T follicular helper cell (primary cell): ENCODE measurements at places on chromosomes 2 and 18.

DNA sequence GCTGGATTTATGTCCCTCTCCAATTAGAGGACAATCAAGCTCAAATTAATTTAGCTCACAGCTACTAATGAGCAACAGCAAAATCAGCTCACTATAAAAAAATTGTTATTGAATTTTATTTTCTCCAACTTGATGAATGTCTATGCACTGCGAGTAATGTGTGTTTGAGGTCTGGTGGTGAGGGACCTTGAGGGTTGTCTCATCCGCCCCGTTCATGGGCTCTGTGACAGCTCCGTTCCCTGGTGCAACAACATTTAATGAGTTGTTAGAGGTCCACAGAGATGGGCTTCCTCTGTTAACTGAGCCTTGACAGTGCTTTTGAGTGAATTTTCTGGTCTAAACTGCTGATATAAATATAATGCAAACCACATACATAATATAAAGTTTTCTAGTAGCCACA is 101.7 kb downstream of the GPR39 start:
- DNase-seq, result no peak

DNA sequence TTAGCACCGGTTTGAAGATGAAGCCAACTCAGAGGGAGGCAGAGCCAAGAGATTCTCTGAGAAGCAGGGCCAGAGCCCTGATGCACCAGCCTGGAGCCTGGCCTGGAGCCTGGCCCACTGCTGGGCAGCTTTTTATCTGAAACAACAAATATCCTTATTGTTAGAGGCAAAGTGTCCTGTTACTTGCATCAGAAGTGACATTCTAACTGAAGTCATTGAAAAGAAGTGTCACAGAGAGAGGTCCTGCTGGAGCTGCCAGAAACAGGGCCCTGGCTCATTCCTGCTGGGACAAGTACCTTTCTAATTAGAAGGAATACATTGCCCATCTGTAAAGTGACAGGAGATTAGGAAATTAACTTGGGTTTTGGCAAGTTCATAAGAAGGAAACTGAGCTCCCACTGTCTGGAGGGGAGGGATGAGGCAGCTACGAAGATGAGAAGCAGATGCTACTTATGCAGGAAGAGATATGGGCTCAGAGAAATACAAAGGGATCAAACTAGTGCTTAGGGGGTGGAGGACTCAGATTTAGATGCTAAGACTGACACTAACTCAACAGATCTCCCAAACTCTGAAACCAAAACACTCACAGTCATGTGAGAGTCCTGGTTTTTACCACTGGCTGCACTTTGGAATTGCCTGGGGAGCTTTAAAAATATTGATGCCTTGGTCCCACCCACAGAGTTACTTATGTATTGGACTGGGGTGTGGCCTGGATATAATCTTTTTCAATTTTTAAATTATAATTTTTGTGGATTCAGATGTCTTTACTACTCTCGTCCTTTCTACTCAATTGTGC is 11.0 kb upstream of the HK2 start:
- DNase-seq, result no peak

DNA sequence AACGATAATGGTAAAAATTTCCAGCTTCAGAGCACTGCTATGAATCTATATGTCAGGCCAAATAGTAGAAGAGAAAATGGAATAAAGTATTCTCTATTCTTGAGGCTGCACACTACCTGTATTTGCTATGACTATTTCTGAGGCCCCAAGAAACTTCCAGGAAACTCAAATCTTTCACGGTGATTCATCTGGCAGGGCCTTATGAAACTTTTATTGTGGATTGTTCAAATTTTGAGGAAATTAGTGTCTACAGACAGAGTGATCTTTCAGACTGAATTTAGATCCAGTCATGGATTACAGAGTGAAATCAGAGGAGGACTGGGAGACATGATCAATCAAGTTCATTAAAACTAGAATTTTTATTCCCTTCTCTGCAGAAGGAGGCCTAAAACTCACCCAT is 4.1 kb upstream of the VSNL1 start:
- no peak for DNase-seq

GRCh38 chr2:154762638-154763037 is 64.1 kb downstream of the KCNJ3 start:
- DNase-seq, result no peak

DNA sequence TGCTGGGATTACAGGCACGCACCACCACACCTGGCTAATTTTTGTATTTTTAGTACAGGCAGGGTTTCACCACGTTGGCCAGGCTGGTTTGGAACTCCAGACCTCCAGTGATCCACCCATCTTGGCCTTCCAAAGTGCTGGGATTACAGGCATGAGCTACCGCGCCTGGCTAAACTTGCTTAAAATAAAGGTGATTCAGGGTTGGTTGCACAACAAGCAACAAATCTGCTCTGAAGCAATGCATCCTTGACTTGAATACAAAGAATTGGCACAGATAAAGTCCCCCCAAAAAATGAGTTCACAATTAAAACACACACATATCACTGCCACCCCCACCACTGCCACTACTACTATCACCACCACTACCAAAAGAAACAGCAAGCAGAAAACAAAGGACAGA is 34.9 kb downstream of the CCDC88A start:
- DNase-seq, result no peak

- DNase-seq, result no peak
These were observed 270.8 kb downstream of the NYAP2 start for GRCh38 chr2:225670111-225670974.

DNA sequence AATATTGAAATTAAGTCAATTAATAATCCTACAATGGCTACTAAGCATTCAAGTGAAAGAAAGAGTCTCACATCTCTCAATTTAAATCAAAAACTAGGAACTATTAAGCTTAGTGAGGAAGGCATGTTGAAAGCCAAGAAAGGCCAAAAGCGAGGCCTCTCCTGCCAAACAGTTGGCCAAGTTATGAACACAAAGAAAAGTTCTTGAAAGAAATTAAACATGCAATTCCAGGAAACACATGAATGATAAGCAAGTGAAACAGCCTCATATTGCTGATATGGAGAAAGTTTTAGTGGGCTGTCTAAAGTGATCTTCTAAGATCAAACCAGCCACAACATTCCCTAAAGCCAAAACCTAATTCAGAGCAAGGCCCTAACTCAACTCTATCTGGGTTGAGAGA is 11.8 kb downstream of the RDH14 start:
- DNase-seq, result no peak

- DNase-seq, result no peak
These were observed 1300.1 kb upstream of the ACVR2A start for GRCh38 chr2:146544701-146545100.

GRCh38 chr2:152359573-152360363 is 24.8 kb downstream of the FMNL2 start:
- DNase-seq, result no peak

- no peak for DNase-seq
These were observed 5.9 kb downstream of the CATIP start for GRCh38 chr2:218362606-218363005.

DNA sequence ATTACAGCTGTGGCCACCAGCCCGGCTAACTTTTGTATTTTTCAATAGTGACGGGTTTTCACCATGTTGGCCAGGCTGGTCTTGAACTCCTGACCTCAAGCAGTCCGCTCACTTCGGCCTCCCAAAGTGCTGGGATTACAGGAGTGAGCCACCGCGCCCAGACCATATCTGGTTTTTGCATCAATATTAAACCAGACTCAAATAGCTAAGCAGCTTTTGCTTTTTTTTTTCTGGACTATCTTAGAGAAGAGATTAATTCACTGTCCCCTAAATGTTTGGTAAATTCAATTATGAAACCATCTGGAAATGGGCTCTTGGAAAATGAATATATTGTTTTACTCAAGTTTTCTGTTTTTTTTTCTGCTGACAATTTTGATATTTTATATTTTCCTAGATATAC is 183.7 kb downstream of the DOK6 start:
- no peak for DNase-seq

DNA sequence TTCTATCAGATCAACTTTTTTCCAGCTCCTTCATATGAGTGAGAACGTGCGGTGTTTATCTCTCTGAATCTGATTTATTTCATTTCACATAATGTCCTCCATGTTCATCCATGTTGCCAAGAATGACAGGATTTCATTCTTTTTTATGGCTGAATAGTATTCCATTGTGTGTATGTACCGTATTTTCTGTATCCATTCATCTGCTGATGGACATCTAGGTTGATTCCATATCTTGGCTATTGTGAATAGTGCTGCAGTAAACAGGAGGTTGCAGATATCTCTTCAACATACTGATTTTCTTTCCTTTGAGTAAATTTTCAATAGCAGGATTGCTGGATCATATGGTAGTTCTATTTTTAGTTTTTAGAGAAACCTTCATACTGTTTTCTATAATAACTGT is 388.5 kb downstream of the DCDC2C start:
- DNase-seq, result no peak

GRCh38 chr2:198817536-198817935 is 640.2 kb downstream of the SATB2 start:
- no peak for DNase-seq

GRCh38 chr18:56146565-56146964 is 491.8 kb downstream of the TXNL1 start:
- no peak for DNase-seq

DNA sequence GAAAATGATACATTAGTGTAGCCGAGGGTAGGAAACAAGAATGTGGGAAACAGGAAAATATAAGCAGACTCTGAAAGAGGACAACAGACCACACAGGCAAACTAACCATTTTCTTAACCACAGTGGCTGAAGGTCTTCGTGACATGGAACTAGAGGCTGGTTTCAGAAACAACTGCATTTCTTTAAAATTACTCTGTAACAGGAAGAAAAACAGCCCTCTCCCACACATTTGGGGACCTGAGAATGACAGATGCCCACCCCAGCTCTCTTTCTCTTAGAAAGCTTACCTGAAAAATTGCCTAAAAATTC is 13.8 kb upstream of the SLC25A52 start:
- DNase-seq, result no peak

- DNase-seq, result no peak
These were observed 252.4 kb downstream of the LPIN1 start for GRCh38 chr2:11998626-11999378.

- DNase-seq, result no peak
These were observed 655 bp downstream of the RND3 start for GRCh38 chr2:150486539-150487484.
